ENCODE measurements at places on chromosomes 5 and 9.

DNA sequence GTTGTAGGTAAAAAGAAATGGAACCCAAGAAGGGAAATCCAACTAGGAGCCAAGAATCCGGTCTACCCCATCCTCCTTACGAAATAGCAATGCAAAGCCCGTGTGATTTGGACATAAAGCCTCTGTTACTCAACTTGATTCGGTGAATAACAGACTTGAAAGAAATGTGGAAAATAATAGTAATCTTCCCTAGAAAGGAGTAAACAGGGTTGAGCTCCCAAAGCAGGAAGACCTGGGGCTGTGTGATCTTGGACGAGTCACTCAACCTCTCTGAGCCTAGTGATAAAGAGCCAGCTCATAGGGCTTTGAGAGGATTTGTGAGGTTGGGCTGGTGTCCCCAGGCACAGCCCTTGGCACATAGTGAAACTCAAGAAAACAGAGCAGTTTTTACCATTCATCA, 42.7 kb upstream of the IL17B start:
- DNase-seq, result no peak

DNA sequence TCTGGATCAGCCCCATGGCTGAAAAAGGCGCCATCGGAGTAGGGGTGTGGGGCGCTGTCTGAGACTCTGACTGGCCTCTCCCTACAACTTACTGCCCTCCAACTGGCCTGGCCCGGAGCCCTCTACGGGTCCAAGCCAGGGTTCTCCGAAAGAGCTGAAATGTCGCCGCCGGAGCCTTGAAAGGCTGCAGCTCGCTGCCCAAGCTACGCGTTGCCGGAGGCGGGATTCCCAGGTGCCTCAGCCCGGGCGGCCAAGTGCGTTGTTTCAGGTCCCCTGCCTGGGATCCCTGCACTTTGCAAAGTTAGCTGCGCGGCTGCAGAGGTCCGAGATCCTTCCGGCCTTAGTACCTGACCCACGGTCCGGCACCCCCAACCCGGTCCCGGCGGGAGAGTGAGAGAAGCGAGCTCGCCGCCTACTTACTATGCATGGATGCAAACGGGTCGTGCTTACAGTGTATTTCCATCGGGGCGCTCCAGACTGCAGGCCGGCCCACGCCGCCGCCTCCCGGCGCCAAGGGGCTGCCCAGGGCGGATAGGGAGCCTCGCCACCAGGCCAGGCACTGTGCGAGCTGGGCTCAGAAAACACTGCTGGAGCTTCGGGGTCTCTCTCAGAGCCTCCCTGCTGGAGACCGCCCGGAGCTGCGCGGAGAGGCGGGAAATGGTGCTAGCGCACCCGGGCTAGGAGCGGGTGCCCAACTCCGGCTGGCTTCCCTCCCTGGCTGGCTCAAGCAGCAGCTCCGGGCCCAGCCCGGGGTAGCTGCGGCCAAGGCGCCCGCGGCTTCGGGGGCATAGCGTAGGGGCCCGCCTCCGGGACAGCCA, 7.7 kb downstream of the PAX5 start:
- no peak for DNase-seq

DNA sequence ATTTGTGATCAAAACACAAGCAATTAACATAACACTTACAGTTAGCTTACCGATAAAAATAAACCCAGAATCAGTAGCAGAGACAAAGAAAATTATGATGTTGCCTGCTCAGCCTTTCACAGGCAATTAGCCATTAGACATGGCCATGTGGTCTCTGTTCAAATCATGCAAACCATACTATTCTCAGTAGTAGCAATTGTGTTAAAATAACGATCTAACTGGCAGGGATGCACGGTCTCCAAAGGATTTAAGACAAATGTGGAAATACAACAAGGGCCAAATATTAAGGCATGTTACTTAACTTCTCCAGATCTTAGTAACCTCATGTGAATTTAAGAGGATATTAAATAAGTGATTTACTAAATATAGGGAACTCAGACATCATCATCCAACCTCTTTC, 59.5 kb downstream of the PTBP3 start:
- DNase-seq, result no peak

DNA sequence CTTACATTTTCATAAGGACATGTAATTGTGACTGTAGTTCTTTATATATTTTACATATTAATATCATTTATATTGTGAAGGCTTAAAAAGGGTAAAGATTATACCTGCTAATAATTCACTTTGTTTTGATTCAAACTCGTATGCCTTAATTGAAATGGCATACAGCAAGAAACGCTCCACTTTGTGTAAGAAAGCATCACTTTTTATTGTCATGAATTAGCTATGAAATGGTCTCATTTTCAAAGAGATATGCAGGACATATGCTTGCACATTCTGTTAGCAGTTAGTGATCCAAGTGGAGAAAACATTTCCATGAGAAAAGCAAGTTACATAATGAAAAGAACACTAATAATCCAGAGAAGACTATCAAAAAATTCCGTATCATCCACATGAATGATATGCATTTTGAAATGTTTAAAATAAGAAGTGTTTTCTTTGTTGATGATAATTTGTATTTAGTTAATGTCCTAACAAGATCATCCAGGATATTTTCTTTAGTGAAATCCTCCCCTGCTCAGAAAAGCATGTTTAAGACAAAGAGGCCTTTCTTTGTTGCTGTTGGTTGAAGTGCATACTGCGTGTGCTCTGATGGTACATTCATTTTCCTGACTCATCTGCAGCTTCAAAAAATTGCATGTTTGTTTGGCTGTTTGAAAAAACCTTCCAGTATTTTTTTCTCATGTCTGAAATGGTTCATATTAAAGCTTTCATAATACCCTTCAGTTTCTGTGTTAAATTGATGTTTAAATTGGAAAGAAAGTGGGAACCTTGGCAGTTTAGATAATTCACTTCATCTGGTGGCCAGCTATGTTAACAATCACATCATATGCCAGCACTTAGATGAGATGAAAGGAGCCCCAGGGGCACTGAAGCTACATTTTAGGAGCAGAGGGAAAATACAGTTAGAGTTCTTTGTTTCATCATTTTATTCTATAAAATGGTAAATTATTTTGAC, 242.2 kb downstream of the CSNK1G3 start:
- no peak for DNase-seq

DNA sequence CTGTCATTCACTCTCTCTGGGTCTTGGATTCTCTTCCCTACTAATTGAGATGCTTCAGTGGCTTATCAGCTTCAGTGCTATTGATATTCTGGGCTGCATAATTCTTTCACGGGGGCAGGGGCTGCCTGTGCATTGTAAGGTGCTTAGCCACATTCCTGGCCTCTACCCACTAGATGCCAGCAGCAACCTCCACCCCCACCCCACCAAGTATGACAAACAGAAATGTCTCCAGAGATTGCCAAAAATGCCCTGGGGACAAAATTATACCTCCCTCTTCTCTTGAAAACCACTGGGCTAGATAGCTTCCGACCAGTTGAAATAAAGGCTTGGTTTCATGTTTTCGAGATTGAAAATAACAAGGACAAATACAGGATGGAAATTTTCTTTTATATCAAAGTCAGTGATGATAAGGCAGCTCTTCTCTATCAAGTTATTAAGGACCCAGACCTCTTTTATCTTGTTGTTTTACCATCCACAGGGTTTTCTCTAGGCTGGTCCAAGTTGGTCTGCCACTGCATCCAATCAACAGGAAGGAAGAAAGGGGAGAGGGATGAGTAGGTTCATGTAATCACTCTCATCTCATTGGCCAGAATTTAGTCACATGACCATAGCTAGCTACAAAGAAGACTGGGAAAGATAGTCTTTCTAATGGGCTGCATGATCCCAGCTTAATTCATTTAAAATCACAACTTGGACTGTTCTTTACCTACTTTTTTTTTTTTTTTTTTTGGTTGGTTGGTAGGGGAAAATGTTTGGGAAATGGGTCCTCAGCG, 92.1 kb upstream of the RANBP3L start:
- DNase-seq, result no peak

GRCh38 chr9:2015581-2016407, 647 bp downstream of the SMARCA2 start:
- DNase-seq, result peak; percentile 79

- DNase-seq, result no peak
Observed at GRCh38 chr5:57834829-57835608, 352.4 kb upstream of the ACTBL2 start.

GRCh38 chr9:7210854-7211637, 453.3 kb downstream of the KDM4C start:
- DNase-seq, result no peak

- no peak for DNase-seq
Observed at GRCh38 chr9:108274971-108275370, 580.8 kb downstream of the ACTL7B start.

- DNase-seq, result no peak
Observed at GRCh38 chr9:78939311-78940065, 632.3 kb upstream of the TLE4 start.

GRCh38 chr5:55623789-55624188, 88.3 kb downstream of the SLC38A9 start:
- no peak for DNase-seq
